D341Med (cell line): ENCODE measurements at places on chromosomes 13 and 19.

GRCh38 chr13:31846961-31847752 is 107.8 kb downstream of the RXFP2 start:
- DNase-seq, result no peak

GRCh38 chr19:30802424-30803013 is 430.3 kb downstream of the ZNF536 start:
- DNase-seq, result no peak

DNA sequence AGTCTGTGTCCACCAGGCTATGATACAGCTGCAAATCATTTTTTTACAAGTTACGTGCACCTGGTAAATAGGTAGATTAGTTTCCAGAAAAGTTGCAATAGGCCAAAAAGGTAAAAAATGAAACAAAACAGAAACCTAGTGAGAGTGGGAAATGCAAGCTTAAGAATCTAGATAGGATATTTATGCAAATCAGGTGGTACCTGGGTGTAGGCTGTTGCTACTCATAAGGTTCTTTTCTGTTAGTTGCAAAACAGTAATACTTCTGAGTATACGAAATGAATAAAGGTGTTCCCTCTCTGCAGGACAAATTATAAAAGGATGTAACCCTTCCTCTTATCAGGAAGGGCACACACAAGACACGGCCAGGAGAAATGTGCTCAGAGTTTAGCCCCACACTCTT is 97.9 kb downstream of the UGGT2 start:
- no peak for DNase-seq

- no peak for DNase-seq
These were observed 4.2 kb upstream of the PDX1 start for GRCh38 chr13:27915301-27916207.

DNA sequence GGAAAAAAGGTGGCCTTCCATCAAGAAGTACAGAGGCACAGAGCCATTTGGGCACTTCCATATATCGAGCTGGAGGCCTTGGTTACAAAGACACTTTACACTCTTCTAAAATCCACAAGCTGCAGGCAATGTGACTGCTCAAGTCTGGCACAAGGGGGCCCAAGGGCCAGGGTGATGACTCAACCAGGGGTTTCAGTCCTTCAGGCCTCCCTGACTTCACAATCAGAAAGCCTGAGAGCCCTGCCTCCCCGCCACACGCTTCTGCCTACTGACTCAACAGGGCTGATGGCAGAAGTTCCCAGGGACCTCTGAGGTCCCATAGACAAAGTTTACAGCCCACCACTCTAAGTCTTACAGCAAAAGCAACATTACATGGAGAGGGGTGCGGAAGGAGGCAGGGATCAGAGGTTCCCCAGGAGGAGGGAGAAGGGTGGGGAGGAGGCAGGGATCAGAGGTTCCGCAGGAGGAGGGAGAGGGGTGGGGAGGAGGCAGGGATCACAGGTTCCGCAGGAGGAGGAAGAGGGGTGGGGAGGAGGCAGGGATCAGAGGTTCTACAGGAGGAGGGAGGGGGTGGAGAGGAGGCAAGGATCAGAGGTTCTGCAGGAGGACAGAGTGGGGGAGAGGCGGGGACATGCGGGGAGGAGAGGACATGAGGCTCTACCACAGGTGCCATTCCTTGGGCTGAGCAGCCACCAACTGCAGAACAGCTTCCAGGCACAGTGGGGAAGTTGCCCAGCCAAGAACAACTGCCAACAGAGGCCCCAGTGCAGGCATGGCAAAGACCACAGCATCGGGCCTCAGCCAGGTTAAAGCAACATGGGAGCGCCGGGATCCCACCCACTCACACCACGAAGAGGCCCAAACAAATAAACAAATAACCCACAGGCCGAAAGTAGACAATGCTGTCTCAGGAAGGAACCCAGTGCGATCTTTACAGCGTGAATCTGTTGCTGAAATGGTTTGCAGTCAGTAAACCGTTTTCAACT is 52.0 kb downstream of the SLC7A1 start:
- no peak for DNase-seq

- DNase-seq, result peak; percentile 61
These were observed 64.1 kb upstream of the OXGR1 start for GRCh38 chr13:97058391-97058790.

DNA sequence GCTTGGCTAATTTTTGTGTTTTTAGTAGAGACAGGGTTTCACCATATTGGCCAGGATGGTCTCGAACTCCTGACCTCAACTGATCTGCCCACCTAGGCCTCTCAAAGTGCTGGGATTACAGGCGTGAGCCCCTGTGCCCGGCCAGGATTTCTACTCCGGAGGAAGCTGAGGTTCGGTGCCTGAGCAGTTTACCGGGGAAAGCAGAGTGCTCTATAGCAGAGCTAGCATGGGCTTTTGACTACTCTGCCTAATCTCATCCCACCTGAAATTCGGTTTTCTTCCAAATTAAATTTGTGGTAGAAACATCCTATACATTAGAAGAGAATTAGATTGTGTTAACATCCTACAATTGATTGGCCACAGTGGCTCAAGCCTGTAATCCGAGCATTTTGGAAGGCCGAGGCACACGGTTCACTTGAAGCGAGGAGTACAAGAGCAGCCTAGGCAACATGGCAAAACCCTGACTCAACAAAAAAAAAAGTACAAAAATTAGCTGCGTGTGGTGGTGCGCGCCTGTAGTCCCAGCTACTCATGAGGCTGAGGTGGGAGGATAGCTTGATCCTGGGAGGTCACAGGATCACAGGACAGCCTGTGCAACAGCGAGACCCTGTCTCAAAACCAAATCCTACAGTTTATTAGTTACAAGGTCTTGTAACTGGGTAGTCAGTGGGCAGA is 1.6 kb downstream of the RPL13A start:
- DNase-seq, result no peak

DNA sequence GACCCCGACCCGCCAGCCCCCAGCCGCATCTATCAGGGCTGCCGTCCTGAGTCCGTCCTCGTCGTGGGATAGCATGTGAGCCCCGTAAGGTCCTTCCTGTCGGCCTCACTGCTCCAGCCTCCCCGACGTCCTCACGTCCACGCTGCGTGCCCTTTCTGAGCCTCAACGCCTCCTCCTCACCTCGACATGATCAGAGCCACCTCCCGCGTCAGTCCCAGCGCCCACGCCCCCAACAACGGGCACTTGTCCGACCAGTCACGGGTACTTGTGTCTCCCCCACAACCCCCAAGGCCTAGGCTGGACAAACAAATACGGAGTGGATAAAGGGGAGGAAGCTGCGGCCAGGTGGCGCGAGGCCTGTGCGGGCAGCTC is 665 bp downstream of the ZNF497 start:
- peak; percentile 79 for DNase-seq

- no peak for DNase-seq
These were observed 61.2 kb upstream of the FRY start for GRCh38 chr13:31970231-31970930.

GRCh38 chr19:50315773-50316448 is 13.3 kb downstream of the KCNC3 start:
- DNase-seq, result peak; percentile 69

DNA sequence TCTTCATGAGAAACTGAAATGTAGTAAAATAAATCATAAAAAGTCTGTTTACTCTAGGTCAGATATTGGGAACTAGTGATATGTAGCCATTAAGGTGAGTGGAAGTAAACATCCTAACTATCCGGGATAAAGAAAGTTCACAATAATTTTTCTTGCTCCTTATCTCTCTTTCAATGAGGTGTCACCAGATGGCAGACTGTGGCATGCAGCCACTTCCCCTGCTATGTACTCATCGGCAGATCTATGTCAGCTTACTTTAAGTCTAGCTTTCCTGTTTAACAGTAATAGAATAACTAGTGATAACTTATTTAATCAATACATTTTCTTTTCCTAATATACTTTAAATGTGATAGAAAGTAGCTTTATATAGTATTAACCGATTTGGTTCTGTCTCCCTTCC is 181.9 kb downstream of the NDFIP2 start:
- DNase-seq, result no peak

- no peak for DNase-seq
These were observed 184.9 kb downstream of the TM9SF2 start for GRCh38 chr13:99686157-99686572.

GRCh38 chr13:39364947-39365468 is 238.0 kb downstream of the LHFPL6 start:
- DNase-seq, result no peak

DNA sequence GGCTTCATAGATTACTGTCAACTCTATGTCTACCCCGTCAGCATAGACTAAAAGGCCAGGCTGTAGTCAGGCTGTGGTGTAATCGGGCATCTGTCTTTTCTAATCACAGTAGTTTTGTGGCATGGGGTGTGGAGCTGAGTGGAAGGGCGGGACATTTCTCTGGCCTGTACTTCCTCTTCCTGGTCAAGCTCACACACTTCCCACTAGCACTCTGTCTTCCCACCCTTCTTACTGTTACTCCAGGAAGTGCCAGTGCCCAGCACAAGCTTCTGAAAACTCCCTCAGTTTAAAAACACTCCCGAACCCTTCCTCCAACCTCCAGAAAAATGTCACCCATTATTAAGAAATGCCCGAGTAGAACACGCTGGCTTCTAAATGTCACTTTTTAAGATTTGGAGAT is 229.8 kb downstream of the KLF5 start:
- DNase-seq, result no peak

GRCh38 chr13:101767131-101767530 is 314.7 kb downstream of the ITGBL1 start:
- DNase-seq, result no peak

GRCh38 chr19:10226376-10227025 is 4.6 kb downstream of the S1PR2 start:
- no peak for DNase-seq

DNA sequence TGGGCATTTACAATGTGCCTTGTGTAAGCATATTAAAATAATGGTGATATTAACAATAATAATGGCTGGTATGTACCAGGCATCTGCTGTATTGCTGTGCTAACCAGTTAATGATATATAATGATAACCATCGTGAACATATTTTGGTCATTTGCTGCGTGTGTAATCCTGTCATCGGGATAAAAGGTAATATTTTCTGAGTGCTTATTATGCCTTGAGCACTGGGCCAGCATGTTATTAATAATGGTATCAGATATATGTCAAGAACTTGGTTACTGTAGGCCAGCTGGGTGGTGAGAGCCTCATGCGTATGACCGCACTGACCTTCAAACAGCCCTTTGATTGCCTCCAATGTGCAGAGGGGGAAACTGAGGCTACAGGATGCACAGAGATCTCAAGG is 22.2 kb upstream of the FXYD3 start:
- no peak for DNase-seq

DNA sequence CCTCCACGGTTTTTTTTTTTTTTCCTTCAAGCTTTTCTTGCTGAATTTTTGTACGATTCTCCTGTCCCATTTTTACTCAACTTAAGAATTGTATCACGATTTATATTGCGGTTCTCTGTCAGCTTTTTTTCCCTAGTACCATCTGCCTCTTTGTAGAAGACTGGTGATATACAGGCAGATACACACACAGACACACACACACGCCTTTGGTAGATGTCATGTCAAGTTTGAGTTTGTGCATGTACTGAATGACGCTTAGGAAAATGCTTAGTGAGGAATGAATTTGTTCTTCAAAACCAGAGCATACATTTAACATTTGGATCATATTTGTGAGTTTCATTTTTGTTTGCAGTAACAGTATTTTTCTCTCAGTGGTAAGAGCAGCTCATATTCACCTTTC is 82.0 kb upstream of the MBNL2 start:
- DNase-seq, result no peak

DNA sequence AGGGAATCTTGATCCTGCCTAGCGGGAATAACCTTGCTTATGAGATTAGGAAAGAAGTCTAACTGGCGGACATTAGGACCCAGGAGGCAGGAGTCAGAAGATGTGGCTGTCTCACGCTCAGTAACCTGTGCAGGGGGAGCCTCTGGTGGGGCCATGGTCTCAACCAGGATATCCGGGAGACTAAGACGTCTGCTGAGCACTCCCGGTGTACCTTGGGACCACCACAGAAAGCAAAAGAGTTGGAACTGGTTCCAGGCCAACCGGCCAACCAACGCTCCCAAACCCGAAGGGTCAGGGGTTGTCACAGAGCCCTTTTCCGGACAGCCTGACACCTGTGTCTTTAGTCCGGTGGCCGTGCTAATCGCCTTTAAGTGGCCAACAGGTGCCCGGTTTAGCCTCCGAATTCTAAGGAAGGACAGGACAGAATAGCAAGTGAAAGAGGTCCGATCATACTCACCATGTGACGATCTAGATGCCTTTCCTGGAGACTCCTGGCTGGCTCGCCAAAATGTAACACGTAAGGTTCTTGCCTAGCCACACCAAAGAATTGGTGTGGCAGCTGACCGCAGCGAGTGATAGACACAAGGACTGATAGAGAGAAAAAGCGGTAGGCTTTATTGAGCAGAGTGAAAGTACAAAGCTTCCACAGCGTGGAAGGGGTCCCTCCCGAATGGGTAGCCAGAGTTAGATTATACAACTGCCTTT is 103.9 kb upstream of the DIAPH3 start:
- no peak for DNase-seq

DNA sequence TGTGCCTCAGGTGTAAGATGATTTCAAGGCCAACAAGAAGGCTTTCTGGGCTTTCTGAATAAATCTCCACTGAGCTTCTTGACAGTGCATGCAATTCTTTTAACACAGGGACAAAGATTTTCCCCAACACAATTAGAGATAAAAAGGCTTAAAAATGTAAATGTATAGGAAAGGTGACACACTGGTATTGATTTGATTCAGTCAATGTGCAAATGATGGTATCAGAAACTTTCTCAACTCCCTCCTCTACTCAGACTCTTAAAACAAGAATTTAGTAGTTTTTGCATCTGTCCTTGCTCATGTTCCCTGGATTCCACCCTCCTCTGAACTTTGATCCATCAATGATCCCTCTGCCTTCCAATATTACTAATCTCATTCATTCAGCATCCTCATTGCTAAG is 111.6 kb upstream of the FNDC3A start:
- no peak for DNase-seq

DNA sequence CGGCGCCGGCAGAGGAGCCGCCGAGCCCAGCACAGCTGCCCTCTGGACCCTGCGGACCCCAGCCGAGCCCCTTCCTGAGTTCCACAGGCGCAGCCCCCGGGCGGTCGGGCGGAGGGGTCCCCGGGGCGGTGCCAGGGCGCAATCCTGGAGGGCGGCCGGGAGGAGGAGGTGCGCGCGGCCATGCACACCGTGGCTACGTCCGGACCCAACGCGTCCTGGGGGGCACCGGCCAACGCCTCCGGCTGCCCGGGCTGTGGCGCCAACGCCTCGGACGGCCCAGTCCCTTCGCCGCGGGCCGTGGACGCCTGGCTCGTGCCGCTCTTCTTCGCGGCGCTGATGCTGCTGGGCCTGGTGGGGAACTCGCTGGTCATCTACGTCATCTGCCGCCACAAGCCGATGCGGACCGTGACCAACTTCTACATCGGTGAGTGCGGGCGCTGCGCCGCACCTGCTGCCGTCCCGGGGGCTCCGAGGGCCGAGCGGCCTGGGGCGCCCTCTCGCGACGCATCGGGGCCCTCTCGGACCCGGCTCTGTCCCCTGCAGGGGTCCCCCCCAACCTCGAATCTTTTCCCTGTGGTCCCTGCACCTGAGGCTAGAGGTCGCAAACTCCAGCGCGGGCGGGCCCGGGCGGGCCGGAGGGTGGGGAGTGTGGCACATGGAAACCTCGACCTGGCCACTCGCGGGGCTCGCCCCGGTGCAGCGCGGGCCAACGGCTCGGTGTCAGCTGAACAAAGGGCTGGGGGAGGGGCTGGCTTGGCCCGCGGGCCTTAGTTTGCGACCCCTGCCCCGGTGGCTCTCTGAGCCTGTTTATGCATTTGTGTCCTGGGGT is at the start of gene KISS1R:
Gene KISS1R (plus strand): TSS at position 11 of the 829 bp plus-strand sequence. CDS start 170 bp downstream, at position 181.
- peak; percentile 84 for DNase-seq
